ENCODE measurements at places on chromosomes 11 and 22. TPM values are rescaled to one million over a fixed set of nuclear protein-coding genes. Genes with fewer than 3 reads are reported as not detected.

- DNase-seq: no peak
These were observed 1189.6 kb downstream of the LRRC4C start for GRCh38 chr11:40269865-40270264.

- DNase-seq: no peak
These were observed 30.9 kb upstream of the GRAMD4 start for GRCh38 chr22:46589141-46589748.

The LRRN4CL gene
- total RNA-seq: 0.64 TPM

GRCh38 chr22:39475337-39475736 lies 18.5 kb downstream of the MGAT3 start:
- no peak for DNase-seq

DNA sequence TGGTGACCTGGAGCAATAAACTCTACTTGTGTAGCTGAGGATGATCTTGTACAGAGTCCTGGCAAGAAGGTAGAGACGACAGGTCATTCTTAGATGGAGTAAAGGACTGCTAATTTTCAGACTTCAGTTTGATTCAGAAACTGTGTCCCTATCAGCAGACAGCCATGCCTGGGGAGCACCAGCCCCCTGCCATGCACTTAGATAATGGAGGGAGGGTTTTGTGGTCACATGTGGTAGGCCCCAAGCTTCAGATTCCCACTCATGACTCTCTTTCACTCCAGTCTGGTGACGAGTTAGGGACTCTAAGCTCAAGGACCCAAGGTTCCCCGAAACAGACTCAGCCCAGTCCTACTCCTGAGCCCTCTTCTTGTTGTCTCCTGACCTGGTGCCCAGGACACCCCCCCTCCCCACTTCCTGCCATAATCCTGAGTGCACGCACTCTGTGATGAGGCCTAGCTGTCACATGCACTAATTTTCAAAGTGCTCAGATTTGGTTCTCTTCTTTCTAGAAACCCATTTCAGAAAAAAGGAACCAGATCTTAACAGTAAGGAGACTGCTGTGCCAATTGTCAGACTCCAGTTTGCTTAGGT lies 10.2 kb upstream of the AMPD3 start:
- DNase-seq: no peak

The TSGA10IP gene
- total RNA-seq: not detected

DNA sequence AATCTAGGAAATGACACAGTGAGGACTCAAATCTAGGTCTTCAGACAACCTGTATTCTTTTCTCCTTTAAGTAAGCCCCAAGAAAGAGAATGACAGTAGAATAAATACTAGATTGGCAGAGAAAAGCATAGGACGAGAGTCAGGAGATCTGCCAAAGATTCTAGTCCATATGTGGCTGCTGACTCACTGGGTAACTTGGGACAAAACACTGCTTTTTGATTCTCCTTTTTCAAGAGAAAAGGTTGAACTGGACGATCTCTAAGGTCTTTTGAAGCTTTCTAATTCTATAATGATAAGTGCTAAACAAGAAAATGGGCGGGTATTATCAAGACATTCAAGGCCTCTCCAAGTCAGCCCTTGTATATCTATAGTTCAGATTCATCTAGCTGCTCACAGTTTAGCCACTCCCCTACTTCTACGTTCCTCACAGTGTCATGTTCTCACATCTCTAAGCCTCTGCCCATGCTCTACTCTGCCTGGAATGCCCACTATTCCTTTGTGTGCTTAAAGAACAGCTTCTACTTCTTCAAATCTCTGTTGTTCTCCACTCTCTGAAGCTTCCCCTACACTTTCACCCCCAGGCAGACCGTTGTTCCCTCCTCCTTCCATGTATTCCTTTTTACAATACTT lies 53.0 kb downstream of the RELT start:
- no peak for DNase-seq

Data from Caco-2 (cell line).